ENCODE measurements at places on chromosomes 4 and X. TPM values are rescaled to one million over a fixed set of nuclear protein-coding genes. Genes with fewer than 3 reads are reported as not detected.

DNA sequence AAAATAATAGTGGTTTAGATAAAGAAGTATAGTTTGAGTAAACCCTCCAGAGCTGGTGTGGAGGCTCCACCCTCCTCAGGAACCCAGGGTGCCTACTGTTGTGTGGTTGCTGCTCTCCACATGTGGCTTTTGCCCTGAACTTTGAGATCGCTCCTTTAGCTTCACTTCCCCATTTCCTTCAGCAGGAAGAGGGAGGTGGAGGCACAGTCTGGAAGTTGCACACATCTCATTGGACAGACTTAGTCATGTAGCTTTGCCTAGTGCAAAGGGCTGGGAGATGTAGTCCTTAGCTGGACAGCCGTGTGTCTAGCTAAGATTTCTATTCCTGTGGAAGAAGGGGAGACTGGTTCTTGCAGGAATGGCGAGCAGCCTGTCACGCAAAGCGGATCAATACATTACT is 37.9 kb downstream of the RGS12 start:
- no peak for DNase-seq

DNA sequence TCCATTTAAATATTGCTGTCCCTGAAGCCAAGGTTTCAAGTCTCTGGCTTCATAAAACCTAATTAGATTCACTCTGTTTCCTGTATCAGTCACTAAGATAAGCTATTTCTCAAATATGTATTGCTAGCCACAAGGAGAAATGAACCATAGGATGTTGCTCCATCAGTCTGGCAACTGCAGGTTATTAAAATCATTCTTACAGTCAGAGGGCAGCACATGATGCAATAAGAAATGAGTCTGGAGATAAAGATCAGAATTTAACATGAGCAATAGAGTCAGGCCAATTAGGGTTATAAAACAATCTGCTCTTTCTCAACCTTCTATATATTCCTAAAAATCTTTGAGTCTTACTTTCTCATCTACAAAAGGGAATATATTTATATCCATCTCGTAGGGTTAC is 7.2 kb downstream of the PRKG2 start:
- no peak for DNase-seq

GRCh38 chr4:78478523-78478922 is 73.0 kb upstream of the ANXA3 start:
- DNase-seq = no peak

GRCh38 chr4:11729548-11729947 is 300.9 kb upstream of the HS3ST1 start:
- no peak for DNase-seq

DNA sequence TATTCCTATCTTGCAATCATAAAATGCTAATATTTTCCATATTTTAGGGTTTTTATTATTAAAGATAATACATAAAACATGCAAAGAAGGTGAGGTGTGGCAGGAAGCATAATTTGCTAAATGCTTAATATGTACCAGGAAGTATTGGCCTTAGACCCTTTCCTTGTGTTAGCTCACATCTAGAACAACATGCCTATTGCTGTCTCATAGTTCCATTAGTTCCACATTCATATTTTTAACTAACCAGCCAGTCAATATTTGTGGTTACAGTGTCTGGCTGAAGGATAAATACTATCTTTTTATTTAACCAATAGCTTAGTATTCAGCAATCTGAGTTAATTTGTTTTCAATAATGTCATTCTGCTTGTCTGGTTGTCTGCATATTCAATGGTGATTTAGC is 432.6 kb downstream of the INPP4B start:
- DNase-seq = no peak

DNA sequence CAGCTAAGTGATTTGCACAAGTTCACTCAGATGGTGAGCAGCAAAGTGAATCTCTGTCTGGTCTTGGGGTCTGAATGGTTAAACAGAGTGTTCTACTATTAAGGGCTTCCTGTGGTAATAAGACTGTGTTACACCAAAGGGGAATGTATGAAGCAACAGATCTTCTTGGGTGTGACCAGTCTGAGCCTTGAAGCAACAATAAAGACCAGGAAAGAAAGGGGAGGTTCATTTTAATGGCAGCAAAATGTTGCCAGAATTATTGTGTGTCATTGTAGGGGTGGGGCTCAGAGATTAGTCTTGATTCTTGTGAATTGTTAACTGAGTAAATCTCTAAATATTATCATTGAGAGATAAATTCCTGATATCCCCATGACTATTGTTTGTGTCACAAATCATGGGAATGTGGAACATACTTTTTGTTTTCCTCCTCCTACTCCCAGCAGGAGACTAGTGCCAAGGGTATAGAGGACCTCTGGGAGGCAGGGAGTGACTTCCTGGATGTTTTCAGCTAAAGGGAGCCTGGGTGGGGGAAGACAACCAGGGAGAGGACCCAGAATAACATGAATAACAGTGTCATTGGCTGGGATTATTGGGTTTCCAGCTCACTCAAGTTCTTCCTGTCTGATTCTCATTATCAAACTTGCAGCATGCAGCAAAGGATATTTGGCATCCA is 141.4 kb upstream of the PAK3 start:
- DNase-seq = no peak

DNA sequence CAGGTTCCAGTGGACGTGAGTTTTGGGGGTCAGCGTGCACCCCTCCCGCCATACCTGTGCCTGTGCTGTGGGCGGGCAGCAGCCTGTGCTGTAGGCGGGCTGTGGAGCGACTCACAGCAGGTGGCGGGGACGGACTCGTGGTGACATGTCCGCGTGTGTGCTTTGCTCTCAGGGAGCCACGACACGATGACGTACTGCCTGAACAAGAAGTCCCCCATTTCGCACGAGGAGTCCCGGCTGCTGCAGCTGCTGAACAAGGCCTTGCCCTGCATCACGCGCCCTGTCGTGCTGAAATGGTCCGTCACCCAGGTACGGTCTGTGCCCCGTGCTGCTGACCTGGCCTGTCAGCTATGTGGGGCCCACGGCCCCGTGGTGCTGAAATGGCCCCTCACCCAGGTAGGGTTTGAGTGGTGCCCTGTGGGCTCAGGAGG is 7.4 kb downstream of the PLCXD1 start:
- peak; percentile 17 for DNase-seq

GRCh38 chrX:57286507-57287251 is at the start of gene FAAH2:
Gene FAAH2 (plus strand): TSS chrX:57286706. CDS start chrX:57286826, 120 bp downstream.
- no peak for DNase-seq

DNA sequence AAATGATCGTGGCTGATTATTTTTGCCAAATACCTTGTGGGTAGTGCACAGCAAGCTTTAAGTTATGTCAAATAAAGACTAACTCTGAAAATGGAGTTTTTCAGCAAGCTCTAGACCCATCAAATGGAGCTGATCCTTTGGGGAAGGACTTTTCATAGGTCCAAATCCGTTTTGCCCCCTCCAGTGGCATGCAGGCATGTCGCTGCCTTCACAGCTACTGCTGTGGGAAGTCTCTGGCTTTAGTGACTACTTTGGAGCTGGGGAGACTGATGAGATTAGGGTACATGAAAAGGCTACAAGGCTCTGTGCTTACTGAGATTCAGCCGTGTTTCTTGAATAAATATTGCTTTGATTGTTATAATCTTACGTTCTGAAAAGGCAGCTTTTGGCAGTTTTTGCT is 106.6 kb upstream of the HS3ST1 start:
- DNase-seq = no peak

DNA sequence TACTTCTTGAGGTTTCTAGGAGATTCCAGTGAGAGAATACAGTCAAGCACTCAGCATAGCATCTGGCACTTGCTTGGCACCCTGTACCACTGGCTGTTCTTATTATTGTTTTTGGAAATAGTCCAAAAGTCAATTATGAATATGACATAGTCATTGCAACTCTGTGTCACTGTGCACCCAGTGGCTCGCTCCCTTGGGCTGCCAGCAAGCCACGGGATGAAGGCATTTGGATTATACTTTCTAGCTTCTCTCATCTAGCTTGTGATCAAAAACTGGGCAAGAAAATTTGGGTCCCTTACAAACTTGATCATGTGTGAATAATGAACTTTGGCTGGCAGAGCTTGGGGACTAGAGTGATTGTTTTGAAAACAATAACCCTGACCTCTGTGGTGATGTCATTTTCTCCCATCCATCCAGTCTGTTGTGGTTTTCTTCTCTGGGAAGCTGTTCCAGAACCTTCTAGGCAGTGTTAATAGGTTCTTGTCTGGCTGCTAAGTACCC is 32.7 kb upstream of the LIMCH1 start:
- no peak for DNase-seq

- DNase-seq = no peak
Measured at GRCh38 chr4:114694770-114695169, 96.2 kb downstream of the UGT8 start.

DNA sequence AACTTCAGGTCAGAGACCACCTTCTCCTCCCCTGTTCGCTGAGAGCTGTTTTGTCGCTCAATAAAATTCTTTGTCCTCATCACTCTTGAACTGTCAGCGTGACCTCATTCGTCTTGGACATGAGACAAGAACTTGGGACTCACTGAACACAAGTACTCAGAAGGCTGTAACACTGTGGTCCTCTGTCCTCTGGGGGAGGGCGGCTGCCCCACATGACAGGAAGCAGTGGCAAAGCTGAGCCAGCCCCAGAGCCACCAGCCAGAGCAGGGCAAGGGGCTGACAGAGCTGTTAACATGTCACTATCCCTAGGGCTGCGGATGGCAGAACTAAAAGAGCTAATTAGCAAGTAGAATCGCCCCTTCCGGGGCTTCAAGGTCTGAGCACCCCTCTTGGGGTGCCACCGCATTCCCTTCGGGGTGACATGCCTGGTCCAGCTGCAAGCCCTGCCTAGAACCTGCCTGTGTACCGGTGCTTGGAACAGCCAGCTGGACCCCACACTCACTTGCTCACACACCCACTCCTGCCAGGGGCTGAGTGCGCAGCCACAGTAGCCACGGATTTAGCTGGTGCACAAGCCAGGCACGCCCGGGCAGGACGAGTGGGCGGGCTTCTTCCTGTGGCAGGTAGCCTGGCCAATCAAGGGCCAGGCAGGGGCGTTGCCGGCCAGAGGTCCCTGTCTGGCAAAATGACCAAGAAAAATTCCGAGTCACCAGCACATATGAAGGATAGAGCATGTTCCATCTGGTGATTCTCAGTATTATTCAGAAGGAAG is 648.6 kb upstream of the AGA start:
- DNase-seq = no peak

DNA sequence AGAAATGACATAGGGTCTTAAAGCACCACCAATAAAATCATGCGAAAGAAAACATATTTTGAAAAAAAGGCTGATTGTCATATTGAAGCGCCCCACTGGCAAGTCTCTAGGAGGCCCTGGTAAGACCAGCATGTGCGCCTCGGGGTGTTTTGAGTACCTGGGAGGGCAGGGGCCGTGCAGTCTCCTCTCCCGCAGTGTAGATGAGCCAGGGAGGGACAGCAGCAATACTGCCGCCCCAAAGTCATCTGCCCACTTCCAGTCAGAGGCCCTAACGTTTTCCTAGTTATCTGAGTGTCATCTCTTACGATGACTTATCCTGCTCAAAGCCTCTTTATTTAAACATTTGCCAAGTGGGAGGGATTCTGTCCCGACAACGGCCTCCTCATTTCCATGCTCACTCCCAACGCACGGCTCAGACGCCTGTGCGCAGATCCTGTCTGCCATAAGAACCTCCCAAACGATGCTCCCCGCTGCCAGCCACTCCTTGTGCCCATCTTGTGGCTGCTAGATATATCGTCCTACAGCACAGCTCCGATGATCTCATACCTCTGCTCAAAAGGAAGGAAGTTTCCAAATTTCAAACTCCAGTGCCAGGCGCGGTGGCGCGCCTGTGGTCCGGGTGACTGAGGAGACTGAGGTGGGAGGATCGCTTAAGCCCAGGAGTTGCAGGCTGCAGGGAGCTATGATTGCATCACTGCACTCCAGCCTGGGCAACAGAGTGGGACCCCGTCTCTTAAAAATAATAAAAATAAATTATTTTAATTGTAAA is 17.2 kb upstream of the SCRG1 start:
- peak; percentile 35 for DNase-seq

DNA sequence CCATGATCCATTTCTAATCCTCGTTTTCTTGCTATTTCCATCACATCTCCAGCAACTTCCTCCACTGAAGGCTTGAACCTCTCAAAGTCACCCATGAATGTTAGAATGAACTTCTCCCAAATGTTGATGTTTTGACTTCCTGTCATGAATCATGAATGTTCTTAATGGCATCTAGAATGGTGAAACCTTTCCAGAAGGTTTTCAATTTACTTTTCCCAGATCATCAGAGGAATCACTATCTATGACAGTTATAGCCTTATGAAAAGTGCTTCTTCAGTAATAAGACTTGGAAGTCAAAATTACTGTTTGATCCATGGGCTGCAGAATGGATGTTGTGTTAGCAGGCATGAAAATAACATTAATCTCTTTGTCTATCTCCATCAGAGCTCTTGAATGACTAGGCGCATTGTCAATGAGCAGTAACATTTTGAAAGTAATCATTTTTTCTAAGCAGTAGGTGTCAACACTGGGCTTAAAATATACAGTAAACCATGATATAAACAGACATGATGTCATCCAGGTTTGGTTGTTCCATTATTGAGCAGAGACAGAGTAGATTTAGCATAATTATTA is 268.2 kb downstream of the KCNIP4 start:
- DNase-seq = no peak

GRCh38 chrX:111282139-111282538 is 11.9 kb upstream of the CAPN6 start:
- DNase-seq = no peak

DNA sequence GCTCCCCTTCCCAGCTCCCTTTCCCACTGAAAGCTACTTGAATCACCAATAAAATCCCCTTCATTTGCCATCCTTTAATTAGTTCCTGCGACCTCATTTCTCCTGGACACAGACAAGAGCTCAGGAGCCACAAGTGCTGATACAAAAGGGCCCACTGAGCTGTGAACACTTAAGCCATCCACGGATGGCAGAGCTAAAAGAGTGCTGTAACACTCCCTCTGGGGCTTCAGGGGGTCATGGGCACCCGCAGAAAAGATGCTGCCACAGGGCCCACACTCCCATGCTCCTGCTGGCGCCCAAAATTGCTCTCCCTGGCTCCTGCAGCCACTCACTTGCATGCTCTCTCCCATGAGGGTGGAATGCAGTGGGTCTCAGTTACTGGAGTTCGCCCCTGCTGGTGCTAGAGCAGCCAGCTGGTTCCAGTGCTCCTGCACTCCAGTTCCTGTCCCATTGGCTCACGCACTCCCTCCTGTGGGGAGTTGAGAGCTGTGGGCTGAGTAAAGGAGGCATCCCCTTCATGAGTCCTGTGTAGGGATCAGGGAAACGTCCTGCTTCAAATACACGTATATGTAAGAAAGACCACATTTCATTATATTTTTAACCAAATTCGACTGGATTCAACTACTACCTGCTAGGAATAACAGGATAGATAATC is 1291.0 kb downstream of the ARAP2 start:
- DNase-seq = no peak

DNA sequence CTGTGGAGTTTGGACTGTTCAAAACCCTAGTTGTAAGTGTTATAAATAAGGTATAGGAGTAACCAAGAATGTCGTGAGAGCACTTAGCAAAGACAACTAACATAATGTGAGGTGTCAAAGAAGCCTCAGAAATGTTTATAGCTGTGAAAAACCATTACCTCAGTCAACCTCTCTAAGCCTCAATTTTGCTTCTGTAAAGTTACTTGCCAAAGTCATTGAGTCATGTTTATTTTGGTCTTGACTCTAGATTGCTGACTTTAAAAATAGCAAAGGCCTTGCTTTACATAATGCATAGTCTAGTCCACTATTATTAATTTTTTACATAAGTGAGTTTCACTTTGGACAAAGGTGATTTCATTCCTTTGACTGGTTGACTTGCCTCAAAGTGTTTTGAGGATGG is 257.6 kb upstream of the CXXC4 start:
- DNase-seq = no peak

Gene IBSP
- total RNA-seq = not detected

Gene SHOX
- total RNA-seq = not detected

Gene WDR17
- total RNA-seq = 1.8 TPM

Gene GC
- total RNA-seq = 0.55 TPM

Gene GLUD2
- 0.45 TPM for total RNA-seq

Gene ZFP42
- total RNA-seq = not detected

Gene CLIC2
- 21.5 TPM for total RNA-seq

Gene RP2
- 8.7 TPM for total RNA-seq

Data from ovary (tissue), 10 donors.